ENCODE measurements at places on chromosomes 11 and 22.

GRCh38 chr22:28514321-28514821, 165.3 kb downstream of the TTC28 start:
- DNase-seq: no peak

- DNase-seq: no peak
Measured at GRCh38 chr11:64854534-64855502, 10.4 kb upstream of the CDC42BPG start.

DNA sequence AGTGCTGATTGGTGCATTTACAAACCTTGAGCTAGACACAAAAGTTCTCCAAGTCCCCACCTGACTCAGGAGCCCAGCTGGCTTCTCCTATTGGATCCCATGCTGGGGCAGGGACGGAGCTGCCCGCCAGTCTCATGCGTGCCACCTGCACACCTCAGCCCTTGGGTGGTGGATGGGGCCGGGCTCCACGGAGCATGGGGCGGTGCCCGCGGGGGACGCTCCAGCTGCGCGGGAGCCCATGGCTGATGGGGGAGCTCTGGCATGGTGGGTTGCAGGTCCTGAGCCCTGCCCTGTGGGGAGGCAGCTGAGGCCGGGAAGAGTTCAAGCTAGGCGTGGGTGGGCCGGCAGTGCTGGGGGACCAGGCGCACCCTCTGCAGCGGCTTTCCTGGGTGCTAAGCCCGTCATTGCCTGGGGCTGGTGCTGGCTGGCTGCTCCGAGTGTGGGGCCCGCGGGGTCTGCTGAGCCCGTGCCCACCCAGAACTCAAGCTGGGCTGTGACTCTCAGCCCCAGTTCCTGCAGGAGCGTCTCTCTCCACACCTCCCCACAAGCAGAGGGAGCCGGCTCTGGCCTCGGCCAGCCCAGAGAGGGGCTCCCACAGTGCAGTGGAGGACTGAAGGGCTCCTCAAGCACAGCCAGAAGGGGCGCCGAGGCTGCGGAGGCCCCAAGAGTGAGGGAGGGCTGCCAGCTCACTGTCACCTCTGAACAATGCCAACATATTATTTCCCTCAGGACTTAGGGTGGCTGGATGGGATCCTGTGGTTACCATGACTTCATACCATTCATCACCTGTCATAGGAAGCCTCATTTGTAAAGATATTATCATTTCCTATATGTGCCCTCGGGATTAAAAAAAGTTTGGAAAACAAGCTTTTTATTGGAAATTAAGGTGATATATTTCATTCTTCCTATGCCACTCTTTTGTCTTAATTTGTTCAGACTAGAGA, 688.7 kb downstream of the ETS1 start:
- DNase-seq: no peak

DNA sequence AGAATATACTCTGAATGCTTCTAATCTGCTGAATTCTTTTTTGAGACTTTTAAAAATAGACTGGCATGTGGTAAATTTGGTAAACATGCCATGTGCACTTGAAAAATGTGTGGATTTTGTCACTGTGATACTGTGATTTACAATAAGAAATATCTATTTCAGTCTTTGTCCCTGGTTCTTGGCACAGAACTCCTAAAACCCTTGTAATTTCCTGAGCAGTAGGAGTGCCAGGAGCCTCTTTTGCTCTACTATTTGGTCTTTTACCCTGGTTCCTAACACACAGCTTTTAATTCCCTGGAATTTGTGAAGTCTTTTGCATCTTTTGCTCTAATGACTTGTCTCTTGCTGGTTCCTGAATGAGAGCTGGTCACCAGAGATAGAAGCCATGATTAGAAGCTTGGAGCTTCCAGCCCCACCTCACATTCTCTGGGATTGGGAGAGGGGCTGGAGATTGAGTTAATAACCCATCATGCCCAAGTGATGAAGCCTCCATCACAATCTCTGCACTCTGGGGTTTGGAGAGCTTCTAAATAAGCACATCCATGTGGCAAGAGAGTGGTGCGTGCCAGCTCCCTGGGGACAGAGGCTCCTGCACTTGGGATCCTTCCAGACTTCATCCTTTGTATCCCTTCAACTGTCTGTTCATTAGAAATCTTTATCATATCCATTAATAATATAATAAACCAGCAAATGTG, 27.2 kb upstream of the SYT13 start:
- DNase-seq: no peak

- DNase-seq: no peak
Measured at GRCh38 chr11:35232891-35233330, 93.9 kb downstream of the CD44 start.

GRCh38 chr22:48873191-48873520, 954.5 kb downstream of the BRD1 start:
- DNase-seq: no peak

DNA sequence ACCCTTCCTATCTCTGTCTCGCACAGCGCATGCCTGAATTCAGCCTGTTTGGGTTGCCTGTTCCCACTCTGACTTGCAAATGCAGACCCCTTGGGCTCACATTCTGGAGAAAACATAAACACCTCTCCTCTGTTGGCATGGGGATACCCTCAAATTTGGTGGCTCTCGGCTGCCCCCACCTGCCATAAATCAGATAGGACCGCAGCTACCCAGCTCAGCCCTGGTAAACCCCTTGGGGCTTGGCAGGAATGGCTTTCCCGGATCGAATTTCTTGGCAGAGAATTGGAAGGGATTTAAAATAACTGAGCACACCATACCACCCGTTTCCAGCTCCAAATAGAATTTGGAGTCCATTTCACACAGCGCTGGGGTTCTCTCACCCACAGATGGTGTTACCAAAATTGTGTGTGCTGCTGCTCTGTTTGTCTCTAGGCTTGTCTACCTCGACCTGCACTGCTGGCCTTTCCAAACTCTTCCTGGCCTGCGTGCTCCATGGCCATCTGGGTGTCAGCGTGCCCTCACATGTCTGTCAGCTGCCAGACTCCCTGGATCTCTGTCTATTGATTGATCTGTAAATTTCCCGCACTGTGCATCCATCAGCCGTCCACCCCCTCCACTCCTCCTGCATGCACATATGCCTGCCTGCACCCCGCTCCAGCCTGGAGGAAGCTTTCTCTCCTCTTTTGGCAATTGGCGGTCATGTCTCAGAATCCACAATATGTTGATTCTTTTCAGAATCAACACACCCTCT, 134.0 kb downstream of the NTM start:
- DNase-seq: no peak

DNA sequence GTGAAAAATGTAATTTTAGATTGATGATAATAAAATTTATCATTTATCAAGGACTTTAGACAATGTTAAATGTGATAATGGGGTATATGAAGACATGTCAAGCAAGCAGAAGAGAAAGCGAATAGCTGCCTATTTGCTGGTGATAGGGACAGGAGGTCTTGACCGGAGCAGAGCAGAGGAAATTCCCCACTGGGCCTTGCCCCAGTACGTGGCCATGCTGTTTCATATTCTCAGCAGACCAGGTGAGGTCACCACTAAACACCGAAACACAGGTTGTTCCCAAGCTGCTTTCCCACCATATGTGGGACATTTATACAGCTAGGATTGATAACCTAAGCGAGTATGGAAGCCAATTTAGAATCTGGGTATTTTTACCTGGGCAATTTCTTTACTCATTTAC, 1629.6 kb downstream of the FAM181B start:
- DNase-seq: no peak

DNA sequence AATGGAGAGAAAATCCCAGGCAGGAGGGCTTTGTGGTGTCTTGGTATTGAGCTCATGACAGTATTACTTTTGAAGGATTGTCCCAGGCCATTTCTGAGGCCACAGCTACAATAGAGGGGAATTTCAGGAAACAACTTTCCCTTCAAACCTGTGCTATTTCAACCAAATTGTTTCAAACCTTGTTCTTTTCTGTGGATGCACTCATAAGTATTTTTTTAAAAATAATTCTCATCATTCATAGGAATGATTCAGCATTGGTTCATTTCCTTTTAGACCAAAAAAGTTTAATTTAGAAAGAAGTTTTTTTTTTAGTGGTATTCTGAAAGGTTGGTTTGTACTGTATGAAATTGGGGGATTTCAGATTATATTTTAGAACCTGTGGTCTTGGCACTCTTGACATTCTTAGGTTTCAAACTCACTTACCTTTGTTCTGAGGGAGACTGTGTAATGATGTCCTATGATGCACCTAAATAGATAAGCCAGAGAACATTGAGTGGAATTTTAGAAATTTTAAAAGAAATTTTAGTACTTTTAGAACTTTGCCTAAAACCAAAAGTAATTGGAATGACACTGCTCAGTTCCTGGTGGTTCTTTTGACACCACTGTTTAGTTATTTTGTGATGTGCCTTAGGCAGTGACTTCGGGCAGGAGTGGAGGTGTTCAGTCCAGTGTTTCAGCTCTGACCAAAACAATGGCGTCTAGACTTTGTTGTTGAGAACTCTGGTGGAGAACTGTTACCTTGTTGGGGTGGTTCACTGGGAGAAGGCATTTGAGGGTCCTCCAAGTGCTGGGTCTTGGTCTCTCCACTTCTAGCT, 12.2 kb downstream of the TEAD1 start:
- no peak for DNase-seq

DNA sequence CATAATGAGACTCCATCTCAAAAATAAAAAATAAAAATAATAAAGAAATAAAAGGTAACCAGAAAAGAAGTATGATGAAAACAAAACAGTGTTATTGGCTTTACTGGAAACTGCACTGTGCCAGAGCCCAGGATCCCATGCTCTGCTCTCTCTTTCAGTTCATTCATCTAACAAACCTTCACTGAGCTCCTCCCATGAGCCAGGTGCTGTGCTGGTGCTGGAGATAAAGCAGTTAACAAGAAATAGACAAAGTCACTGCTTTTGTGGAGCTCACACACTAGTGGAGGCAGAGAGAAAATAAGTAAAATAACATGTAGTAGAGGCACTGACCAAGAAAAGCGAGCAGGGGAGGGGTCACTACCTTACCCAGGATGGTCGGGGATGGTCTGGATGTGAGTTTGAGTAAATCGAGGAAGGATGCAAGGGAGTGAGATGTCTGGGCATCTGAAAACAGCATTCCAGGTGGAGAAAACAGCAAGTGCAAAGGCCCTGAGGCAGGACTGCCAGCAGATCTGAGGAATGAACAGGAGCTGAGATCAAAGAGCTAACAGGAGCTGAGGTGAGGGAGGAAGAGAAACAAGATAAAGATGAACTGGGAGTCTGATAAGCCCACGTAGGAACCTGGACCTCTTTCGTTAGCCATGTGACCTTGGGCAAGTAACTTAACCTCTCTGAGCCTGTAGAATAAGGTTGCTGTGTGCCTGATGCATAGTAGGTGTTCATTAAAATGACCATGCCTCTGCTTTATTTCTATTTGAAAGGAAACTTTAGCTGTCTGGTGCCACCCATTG, 31.3 kb upstream of the CD82 start:
- no peak for DNase-seq
